Effector memory CD8-positive, alpha-beta T cell (primary cell): ENCODE measurements at places on chromosomes 1 and 21.

DNA sequence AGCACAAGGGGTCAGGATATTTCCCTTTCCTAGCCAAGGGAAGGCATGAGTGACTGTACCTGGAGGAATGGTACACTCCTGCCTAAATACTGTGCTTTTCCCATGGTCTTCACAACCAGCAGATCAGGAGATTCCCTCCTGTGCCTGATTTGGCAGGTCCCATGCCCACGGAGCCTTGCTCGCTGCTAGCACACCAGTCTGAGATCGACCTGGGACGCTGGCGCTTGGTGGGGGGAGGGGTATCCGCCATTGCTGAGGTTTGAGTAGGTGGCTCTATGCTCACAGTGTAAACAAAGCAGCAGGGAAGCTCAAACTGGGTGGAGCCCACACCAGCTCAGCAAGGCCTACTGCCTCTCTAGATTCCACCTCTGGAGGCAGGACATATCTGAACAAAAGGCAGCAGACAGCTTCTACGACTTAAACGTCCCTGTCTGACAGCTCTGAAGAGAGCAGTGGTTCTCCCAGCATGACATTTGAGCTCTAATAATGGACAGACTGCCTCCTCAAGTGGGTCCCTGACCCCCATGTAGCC is 486.0 kb upstream of the CHRM3 start:
- no peak for DNase-seq

DNA sequence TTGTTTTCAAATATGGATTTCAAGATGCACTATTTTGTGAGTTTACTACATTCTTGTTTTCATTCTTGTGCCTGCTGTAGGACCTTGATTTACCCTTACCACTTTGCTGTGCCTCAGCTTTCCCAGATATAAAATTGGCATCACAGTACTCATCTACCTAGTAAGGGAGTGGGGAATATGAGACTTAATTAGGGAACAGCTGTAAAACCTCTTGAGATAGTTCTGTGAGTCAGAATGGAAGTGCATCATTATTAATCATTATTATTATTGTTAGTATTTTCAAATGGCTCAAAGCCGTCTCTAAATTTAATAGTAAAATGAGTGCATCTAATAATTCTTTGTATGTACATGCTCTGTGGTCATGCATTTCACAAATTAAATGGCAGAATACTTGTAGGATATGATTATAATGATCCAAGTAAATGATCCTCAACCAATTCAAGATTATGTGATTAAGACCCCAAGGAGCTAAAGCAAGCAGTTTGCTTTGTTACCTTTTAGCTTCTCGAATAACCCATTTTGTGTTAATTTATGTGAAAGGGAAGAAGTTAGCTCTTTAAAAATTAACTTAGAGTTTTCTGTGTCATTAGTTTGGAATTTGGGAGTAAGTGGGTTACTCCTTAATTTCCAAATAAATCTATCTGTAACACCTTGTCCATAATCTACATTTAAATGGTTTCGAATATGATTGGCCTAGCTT is 155.4 kb downstream of the NFIA start:
- DNase-seq = no peak

- DNase-seq = no peak
Observed at GRCh38 chr1:244060686-244061085, 9.6 kb downstream of the ZBTB18 start.

DNA sequence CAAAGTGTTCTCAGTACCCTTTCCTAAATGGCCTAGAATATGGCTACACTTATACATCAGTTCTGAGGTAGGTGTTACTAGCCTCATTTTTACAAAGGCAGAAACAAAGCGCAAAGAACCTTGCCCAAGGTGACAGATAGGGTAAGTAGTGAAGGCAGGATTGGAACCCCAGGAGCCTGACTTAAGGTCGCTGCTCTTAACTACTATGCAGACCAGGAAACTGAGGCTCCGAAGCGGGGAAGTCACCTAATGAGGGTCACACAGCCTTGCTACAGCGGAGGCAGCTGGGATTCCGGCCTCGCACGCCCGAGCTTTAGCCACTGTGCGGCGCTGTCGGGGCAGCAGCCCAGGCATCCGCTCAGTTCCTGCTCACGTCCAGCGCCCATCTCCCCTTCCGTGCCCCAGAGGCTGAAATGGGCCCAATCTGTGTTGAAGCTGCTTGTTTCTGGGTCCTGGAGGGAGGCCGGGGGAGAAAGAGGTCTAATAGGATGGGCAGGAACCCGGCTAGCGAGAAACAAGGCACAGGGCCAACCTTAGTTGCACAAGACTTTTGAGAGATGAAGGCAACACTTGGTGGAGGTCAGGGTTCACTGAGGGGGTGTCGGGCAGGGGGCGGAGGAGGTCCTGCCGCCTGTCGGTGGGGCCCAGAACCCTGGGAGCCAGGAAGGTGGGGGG is 1.4 kb upstream of the FOXD2 start:
- DNase-seq = peak; percentile 73

DNA sequence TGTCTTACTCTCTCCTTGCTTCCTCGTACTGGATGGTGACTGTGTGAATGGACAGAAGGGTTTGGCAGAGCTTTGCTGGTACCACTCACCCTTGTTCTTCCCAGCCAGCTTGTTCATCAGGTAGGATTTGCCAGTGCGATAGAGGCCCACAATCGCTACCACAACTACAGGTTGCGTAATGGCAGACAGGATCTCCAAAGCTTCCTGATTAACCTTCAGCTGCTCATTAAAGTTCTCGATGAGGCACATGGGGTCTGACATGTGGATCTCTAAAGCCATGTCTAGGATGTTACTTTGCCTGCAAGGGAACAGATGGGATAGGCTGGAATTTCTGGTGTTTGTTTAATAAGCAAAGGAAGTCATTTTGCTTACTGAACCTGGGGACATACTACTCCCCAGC is 3.4 kb downstream of the GBP5 start:
- no peak for DNase-seq

DNA sequence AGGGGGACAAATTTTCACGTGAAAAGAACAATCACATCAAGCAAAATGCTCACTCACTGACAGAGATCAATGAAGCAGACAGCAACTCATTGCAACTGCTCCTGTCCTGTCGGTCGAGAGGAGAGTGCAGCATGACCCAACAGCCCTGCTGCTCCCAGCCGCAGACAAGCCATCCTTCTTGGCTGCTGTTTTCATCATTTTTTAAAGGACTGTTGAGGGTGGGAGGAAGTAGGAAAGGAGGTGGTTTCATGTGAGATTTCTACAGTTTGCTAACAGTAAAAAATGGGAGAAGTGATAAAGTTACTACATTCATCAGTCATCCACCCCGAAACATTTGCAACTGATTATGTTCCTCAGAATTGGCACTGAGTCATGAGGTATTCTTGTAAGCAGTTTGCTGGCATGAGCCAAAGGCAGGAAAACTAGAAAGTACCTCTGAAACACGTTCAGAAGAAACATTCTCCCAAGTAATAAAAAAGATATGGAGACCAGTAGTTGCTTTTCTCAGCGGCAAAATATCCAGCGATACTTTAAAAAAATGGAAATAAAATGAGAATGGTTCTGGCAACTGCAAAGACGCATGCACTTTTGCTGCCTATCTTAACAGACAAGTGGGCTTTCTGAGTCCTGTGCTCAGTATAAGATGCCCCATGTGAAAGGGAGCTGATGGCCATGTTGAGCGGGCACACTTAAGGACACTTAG is 72.0 kb upstream of the CLDN14 start:
- DNase-seq = no peak

GRCh38 chr1:160024195-160024905 is 7.4 kb downstream of the PIGM start:
- DNase-seq = no peak

GRCh38 chr1:48084826-48085225 is 87.6 kb upstream of the TRABD2B start:
- no peak for DNase-seq

- DNase-seq = no peak
Observed at GRCh38 chr21:43276811-43277210, 108.0 kb downstream of the CRYAA start.

GRCh38 chr1:217062586-217062985 is 339.4 kb upstream of the ESRRG start:
- no peak for DNase-seq

- DNase-seq = peak; percentile 23
Observed at GRCh38 chr1:5481889-5482288, 510.3 kb downstream of the NPHP4 start.

GRCh38 chr1:61083807-61084440 is 1.6 kb downstream of the NFIA start:
- DNase-seq = no peak

- no peak for DNase-seq
Observed at GRCh38 chr1:167369175-167369574, 148.5 kb downstream of the POU2F1 start.

- no peak for DNase-seq
Observed at GRCh38 chr1:17833661-17834501, 78.7 kb downstream of the ACTL8 start.

- no peak for DNase-seq
Observed at GRCh38 chr1:245345191-245345884, 190.6 kb downstream of the KIF26B start.

DNA sequence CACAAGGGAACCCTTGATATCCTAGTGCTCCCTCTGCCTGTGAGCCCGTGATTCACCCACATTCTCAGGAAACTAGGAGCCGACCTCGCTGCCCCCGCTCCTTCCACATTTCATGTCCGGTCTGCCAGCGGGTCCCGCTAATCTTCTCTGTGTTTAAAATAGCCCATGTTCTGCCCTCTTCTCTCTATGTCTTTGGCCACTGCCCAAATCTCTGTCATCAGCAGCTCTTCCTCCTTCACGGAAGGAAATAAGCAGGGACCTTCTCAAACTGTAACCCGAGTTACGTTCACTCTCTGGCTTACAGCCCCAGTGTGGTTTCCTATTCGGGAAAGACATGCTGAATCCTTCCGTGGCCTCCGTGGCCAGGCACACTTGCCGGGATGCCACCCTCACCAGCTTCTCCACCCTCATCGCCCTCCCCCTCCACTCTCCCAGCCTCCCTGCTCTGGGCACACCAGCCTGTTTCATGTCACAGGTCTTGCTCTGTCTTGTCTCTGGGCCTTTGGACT is 21.1 kb upstream of the UBXN10 start:
- DNase-seq = no peak

DNA sequence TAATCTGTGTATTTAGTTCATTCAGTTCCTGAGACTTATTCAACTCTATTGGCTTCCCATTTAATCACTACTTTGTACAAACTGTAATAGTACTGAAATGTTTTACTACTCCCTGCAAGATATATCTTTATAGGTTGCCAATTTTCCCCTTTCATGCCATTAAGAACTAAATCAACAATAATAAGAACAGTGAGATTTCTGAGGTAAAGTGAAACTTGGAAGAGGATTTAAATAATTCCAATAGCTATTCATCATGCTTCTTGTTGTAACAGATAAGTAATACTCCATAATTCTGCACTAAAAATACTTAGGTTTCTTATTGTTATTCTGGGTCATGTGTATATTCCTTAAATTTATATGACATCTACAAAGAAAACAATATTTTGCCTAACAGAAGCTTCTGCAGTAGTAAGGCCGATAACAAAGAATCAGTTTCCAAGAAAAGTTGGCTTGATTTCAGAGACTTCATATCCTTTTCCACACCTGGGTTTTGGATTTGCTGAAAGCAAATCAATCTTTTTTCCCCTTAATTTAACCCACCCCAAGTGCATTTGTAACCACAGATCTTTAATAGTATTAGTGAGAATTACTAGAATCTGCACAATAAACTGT is 258.3 kb downstream of the FAF1 start:
- DNase-seq = no peak

- no peak for DNase-seq
Observed at GRCh38 chr1:63960326-63960725, 186.5 kb downstream of the ROR1 start.

GRCh38 chr1:77300566-77300965 is 18.7 kb downstream of the AK5 start:
- no peak for DNase-seq

DNA sequence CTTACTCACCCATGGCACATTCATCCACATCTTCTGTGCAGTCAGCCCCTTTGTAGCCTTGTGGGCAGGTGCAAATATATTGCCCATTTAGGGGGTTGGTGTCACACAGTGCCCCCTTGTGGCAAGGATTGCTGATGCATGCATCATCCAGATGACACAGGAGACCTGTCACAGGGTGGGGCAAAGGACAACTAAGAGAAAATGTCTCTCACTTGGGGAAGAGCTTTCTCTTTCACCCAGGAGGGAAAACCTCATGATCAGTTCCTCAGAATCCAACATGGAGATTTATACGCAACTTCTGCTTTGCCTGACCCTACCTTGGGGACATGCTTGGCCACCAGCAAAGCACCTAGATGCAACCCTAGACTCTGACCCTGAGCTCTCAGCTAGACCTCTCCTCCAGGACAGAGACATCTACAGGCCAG is 71.8 kb upstream of the ADAM30 start:
- DNase-seq = peak; percentile 68

DNA sequence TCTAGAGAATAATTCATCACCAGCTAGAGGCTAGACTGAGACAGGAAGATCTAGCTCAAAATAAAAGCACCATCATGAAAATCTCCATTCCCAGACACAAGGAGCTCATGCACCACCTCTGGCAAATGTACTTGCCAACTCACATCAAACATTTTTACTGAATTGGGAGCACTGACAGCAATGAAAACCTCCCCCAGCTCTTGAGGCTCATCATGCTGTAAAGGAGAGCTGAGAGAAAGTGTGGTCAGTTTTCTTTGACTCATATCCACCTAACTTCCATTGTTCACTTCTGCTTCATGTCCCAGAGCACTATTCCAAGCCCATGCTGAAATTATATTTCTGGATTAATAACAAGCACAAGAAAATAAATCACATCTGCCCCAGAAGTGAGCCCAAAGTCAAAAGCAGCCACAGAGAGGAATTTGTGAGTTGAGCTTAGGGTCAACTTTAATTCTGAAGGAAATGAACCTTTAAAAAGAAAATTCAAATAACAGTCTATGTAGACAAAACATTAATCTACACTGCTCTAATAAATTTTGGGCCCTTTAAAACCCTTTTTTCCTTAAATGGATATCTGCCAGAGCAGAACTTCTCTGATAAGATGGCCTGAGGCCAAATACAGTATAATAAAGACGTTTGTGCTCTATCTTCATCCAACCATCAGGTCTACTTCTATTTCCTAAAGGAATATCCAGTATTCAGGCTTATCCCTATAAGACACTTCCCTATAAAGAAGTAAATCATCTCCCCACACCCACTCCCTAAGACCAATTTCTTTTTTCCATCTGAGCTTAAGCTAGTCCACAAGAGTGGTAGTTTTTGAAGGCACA is 85.9 kb upstream of the ADAM30 start:
- DNase-seq = no peak

DNA sequence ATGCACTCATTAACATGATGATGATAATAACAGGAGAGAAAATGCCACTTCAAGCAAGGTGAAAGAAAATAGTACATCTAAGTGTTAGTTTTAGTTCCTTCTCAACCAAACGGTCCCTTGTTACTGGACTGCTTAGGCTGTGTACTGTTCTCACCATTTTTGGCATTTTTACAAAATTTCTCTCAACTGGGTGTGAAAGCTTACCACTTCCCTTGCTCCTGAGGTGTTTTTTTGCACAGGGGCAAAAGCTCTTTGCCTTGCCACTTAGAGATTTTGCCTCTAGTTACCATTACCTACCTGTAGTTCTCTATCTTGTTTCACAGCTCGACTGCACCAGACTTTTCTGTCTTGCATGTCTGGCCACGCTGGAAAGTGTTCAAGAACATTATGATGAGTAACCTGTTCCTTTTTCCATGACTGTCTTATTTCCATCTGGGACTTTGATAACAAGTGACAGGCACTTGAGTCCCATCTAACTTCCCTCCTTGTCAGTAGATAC is 10.7 kb downstream of the NEK7 start:
- DNase-seq = peak; percentile 59

- no peak for DNase-seq
Observed at GRCh38 chr1:57079454-57080157, 113.8 kb upstream of the C8B start.

- DNase-seq = no peak
Observed at GRCh38 chr1:22383526-22384294, 67.9 kb upstream of the ZBTB40 start.
